Epithelial cell of alveolus of lung (primary cell): ENCODE measurements at places on chromosomes 4 and X. TPM values are rescaled to one million over a fixed set of nuclear protein-coding genes. Genes with fewer than 3 reads are reported as not detected.

The KCND1 gene
- total RNA-seq = 1.8 and 2.4 TPM in 2 replicates

The NOX1 gene
- total RNA-seq = not detected in 2 replicates

The HSFX4 gene
- total RNA-seq = not detected in 2 replicates

The PASD1 gene
- total RNA-seq = not detected in 2 replicates

The PHOX2B gene
- total RNA-seq = not detected in 2 replicates

The NAP1L3 gene
- total RNA-seq = 2.1 and 2.8 TPM in 2 replicates
